Stimulated activated CD4-positive, alpha-beta T cell treated with anti-CD3 and anti-CD28 coated beads, TNF-alpha, amount 100 ng/mL, for 4 hours (primary cell): ENCODE measurements at places on chromosomes 2 and 18.

- no peak for DNase-seq
Observed at GRCh38 chr2:110788976-110789375, 56.6 kb downstream of the ACOXL start.

DNA sequence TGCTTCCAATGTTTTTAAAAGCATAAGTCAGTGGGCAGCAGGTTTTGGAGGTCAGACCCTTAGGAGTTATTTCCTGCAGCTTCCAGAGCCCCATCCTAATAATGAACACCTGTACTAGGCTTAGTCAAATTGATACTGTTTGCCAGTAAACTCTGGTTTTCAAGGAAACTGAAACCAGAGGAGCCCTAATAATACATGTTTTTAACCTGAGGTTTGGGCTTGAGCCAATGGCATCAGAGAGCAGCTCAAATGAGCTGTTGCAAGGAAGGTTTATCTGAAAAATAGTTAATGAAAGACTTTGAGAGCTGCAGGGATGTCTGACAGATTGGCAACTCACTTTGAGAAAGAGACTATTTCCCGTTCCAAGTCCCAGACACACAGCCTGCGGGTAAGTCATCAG is 54.6 kb downstream of the DCC start:
- no peak for DNase-seq

DNA sequence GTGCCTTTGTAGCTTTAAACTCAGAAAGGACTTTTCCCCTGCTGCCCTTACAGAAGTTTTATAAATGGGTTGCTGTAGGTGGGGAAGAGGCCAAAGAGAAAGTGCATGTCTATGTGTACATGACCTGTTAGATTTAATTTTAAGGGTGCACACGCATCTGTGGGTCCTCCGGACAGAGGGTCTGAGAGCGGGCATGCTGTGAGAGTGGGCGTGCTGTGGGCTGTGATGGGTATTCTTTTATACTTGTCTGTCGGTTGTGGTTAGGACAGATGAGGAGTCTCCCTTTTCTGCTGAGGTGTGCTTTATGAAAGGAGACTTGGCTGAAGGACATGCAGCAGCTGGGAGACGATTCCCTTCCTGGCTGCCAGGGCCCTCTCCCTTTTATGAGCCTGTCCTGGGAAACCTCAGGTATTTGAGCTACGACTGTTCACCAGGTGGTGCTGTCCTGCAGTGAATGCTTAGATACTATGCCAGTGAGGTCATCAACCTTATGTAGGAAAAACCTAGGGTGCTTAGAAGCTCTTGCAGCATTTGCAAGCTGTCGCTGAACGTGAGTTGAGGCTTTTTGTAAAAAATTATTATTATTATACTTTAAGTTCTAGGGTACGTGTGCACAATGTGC is 67.5 kb downstream of the TANC1 start:
- DNase-seq: no peak

DNA sequence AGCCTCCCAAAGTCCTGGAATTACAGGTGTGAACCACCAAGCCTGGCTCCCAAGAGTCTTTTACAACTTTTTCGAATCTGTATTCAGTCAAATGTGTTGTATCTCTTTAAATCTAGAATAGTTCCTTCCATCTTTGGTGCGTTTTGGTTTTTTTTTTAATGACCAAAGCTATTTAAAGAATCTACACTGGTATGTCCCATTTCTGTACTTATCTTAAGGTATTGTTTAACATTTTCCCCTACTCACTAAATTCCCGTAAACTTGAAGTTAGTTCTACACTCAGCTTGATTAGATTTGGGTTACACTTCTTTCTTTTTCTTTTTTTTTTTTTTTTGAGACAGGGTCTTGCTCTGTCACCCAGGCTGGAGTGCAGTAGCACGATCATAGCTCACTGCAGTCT is 63.8 kb downstream of the TMEM237 start:
- DNase-seq: no peak

DNA sequence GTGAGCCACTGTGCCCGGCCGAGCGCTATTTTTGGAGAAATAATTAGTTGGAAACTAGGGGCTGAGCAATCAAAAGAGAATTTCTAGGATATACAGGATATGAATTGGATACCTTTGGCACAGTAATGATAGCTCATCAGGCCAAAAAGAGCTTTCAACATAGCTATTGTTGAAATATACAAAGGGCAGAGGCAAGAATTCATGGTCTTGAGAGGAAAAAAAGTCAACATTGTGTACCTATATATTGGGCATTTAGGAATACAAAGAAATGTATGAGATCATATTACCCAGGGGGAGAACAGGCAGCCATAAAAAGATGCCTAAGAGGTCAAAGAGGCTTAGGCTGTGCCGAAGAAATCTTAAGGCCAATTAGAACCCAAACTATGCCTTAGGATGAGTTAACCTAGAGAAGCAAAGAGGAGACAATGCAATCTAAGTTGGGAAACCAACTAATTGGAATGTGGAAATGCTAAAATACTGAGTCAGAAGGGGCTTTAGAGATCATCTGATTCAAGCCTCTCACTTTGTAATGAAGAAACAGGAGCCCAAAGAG is 99.0 kb downstream of the RBBP8 start:
- DNase-seq: no peak

GRCh38 chr18:6370410-6370809 is 44.3 kb downstream of the L3MBTL4 start:
- DNase-seq: no peak

- no peak for DNase-seq
Observed at GRCh38 chr2:134460583-134460998, 206.7 kb downstream of the MGAT5 start.

DNA sequence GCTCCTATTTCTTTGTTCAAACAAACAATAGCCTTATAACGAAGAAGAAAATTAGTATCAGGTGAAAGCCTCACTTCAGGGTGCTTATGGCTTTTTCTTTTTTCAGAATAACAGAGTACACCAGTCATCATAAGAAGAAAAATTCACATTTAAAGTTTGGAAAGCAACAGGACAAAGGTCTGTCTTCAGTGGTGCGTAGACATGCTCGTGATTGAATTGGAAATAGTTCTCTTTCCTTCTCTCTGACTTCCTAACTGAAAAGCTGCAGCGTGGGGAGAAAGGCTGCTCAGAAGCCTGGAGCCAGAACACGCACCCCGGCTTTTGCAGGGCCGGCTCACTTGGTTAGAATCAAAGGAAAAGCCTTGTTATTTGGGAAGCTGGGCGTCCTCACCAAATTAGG is 127.6 kb upstream of the ZNF516 start:
- DNase-seq: no peak

- DNase-seq: no peak
Observed at GRCh38 chr18:2547477-2548087, 23.7 kb downstream of the METTL4 start.

DNA sequence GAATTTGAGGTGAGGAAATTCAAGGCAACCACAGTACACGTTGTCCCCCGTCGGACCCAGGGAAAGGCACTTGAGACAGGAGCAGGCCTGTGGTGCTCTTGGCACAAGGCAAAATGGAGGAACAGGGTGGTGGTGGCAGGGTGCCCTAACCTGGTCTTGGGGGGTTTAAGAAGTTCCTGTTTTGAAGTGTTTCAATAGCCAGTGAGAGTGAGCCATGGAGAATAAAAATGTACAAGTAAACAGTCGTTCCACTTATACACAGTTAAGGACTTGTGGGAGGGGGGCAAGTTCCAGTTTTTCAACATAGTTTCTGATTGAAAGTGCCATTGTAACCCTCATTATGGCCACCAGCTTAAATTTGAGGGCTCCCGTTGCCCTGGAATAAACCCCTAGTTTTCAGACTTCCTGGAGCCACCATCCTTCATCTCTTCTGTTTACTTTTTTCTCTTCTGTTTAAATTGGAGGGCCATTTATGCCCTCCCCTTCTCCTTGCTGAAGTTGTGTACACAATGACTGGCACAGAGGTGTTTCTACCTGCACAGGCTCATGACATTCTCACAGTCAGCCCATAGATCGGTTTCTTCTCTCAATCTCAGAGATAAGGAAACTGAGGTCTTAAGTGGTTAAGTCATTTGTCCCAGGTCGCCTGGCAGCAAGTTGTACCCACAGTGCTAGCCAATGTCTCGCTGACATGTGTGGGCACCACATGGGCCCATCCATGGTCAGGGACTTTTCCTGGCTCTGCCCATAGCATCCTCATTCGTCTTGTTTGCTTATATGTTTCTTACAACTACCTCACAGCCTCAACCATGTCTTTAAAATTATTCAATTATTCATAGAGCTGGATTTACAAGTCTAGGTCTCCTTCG is 66.0 kb upstream of the ST3GAL5 start:
- DNase-seq: no peak
